ENCODE measurements at places on chromosomes 5 and 9.

DNA sequence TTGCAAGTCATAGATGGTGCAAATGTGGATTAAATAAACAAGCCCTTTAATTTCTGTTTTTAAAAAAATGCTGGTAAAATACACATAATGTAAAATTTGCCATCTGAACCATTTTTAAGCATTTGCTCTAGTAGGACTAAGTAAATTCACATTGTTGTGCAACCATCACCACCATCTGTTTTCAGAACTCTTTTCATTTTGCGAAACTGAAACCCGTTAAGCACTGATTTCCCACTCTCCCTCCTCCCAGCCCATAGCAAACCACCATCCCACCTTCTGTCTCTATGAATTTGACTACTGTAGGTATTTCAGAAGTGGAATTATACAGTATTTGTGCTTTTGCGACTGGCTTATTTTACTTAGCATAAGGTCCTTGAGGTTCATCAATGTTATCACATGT is 103.3 kb upstream of the CNTLN start:
- DNase-seq: no peak

GRCh38 chr5:150636391-150637244 is 3.8 kb upstream of the SYNPO start:
- DNase-seq: no peak

DNA sequence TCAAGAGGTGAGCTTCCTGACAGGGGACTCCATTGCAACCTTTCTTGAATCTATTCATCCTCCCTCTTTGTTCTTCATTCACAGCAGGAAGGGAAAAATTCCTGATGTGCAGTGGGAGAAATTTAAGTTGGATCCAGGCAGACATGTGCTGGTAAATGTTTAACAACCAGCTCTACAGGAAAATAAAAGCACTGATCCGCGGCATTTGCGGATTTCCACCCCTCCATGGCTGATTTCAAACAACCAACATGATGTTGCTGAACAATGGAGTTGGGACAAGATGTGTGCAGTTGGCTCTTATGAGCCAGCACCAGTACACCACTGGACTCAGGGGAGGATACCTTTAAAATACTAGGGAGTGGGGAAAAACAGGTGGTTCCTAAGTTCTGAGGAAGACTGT is 47.0 kb downstream of the SPRY4 start:
- no peak for DNase-seq

DNA sequence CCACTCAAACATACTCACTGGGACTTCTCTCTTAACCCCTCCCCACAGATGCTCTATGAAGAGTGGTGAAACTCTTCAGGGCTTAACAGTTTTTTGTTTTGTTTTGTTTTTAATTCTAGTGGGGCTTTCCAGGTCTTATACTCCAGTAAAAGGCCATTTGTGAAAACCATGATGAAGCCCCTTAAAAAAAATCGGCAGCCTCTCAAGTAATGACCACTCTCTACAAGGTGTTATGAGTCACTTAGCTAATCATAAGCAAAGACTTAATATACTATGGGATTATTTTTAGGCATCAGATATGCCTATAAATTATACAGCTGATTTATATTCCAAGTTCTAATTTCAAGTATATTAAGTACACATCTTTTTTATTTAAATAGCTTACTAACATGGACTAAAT is 607.9 kb downstream of the RAB3C start:
- DNase-seq: no peak

- no peak for DNase-seq
These were observed 42.9 kb downstream of the ZCCHC7 start for GRCh38 chr9:37163299-37163698.
